HL-60 (cell line): ENCODE measurements at places on chromosomes 7 and 10.
A peak's percentile ranks its signal among the peaks of the same experiment; 100 is the strongest.

DNA sequence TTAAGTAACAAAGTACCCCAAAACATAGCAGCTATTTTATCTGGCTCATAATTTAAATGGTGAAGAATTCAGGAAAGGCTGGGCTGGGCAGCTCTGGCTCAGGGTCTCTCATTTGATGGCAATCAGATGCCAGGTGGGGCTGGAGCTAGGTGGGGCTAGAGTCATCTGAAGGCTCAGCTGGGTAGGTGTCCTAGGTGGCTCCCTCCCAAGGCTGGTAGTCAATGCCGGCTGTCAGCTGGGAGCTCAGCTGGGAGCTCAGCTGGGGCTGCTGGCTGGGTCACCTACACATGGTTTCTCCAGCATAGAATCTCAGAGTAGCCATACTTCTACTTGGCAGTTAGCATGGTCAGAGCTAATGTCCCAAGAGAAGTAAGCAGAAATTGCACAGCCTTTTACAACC lies 34.1 kb downstream of the OSBPL3 start:
- no peak for DNase-seq

- DNase-seq, result peak; percentile 68
Observed at GRCh38 chr10:83908506-83908905, 230.8 kb upstream of the GHITM start.

GRCh38 chr10:10873915-10874314 lies 143.8 kb upstream of the CELF2 start:
- DNase-seq, result no peak

- DNase-seq, result no peak
Observed at GRCh38 chr7:31647511-31647910, 39.5 kb upstream of the PPP1R17 start.

DNA sequence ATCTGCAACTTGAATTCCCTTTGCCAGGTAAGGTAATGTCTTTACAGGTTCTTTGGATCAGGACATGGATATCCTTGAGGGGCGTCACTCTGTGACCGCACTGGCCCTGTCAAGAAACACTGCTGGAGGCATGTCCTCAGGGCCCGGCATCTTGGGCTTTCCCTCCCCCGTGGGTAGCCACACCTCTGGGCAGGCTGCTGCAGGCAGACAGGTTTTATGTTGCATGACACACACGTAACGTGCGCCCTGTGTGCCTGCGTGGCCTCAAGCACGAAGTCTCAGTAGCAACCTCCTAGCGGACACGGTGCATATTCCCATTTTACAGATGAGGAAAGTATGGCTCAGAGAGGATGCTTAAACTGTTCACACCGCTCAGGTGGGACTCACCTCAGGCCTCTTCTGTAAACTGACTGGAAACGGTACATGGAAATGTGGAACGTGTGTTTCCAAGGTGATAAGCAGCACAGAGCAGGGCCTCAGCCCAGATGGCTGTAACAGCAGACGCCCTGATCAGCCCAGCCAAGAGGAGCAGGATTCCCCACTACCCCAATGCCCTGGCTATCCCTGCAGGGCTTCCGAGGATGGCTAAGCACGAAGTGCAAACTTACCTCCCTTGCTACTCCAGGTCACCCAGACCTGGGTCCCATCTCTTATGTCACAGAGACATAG lies 553.6 kb downstream of the TCERG1L start:
- DNase-seq, result no peak

DNA sequence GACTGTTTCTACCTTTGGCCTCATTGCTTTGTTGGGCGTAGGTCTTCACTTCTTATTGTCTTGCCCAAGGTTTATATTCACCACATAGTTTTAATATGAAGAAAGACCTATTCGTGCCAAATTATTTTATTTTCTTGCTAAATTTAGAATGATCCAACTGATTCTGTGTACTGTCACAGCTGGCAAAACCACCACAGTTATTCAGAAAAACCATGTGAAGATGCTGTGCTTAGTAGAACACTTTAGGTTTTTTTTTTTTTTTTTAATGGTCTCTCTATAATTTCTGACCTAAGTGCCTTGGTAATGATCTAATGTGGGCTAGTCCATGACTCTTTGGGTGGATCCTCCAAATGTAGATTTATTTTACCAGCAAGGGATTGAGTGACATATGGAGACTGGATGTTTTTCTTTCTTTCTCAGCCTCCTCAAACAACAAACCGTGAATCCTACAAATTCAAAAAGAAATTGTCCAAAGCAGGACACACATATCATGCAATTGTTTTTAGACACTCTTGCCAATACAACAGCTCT lies 243.8 kb downstream of the DYNC1I1 start:
- DNase-seq, result no peak

GRCh38 chr7:78296644-78297371 lies 498.2 kb downstream of the PHTF2 start:
- no peak for DNase-seq

- DNase-seq, result no peak
Observed at GRCh38 chr10:11895108-11895466, 71.9 kb downstream of the PROSER2 start.

- DNase-seq, result no peak
Observed at GRCh38 chr7:92478095-92478494, 349 bp upstream of the ERVW-1 start.

- DNase-seq, result no peak
Observed at GRCh38 chr7:34622771-34623250, 35.2 kb upstream of the NPSR1 start.

GRCh38 chr10:83680470-83680891 lies 458.8 kb upstream of the GHITM start:
- DNase-seq, result no peak

GRCh38 chr7:95723583-95724180 lies 48.7 kb upstream of the DYNC1I1 start:
- peak; percentile 20 for DNase-seq

DNA sequence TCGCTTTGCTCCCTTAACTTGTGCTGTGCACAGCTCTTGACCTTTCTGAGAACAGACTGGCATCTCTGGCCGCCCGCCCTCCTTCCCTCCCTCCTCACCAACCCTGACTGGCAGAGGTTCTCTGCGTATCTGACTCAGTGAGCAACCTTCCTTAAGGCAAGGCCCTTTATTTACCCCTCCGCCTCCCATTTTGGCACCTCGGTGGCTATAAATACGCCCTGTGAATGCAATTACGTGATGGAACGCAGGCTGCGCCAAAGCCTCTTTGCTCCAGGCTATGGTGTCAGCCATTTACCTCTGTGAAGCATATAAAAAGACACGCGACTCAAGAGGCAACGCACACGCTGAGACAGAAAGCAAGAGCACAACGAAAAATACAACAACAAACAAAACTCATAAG lies 764.3 kb downstream of the SUGCT start:
- no peak for DNase-seq

GRCh38 chr7:130943336-130943901 lies 209.4 kb upstream of the KLF14 start:
- peak; percentile 39 for DNase-seq

DNA sequence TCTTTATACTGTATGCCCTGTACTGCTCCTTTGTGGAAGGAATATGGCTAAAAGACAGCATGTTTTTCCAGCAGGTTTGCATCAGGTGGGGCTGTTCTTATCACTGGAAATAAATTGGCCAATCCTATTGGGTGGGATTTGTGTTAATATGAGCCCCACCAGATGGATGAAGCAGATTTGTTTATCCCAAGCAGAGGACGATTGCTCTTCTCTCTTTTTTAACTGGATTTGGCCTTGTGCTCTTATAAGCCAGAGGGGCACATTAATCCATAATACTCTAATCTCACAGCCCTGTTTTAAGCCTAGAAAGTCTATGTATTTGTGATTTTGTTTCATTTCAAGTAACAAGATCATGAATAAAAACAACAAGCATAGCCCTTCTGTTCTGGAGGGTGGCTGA lies 240.1 kb upstream of the ADARB2 start:
- no peak for DNase-seq

DNA sequence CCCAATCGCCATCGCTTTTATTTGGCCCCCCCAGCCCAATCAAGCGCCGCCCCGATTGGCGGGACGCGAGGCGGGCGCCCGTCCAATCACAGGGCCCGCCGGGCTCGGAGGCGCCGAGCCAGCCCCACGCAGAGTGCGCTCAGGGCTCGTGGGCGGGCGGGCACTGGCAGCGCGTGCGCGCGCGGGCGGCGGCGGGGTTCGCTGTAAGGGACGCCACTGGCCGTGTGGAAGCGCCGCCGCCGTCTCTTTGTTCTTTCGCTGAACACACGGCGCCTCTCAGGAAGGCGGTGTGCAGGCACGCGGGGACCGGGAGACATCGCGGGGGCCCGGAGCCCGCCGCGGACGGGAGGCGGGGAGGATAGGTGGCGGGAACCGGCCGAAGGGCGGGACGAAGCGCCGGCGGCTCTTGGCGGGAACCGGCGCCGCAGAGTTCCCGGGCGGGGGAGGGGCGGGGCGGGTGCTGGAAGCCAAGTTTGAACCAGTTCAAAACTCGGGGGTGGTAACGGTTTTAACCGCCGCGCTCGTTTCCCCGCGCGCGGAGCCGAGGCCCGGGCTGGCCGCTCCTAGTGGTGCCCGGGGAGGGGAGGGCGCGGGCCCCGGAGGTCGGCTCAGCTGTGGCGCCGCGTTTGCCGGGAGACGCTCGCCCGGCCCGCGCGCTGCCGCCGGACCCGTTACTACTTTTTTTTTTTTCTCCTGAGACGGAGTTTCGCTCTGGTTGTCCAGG lies 370 bp upstream of the EZH2 start:
- peak; percentile 72 for DNase-seq

DNA sequence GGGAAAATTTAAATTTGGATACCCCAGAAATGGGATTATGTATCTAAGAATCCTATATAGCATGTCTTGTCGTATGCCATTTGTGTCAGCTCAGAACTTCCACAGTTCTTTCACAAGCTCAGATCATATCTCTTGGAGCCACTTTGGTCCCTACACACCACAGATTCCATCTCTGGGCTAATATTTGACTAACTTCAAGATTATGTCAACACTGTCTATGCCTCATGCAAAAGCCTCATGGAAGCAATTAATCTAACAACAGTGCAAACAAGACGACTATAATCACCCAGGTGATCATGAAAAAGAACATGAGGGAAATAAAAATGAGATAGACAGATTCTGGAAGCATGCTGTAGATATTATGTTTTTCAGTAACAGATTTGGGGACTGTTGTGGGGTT lies 189.1 kb downstream of the LRRTM3 start:
- no peak for DNase-seq

DNA sequence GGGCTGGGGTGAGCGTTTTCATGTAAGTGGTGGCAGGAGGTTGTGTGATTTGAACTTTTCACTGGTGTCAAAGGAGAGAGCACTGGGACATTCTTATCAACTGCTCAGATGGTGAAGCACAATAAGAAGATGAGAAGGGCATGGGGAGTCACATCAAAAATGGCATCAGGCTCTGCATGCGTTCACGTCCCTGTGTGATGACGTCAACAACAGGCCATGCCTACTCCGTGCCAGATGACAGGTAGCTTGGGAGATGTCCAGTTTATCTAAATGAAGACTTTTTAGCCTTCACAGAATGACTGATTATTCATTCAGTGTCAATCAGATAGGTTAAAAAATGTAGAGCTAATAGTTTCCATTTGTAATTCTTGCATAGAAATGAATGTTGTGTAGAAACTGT lies 264.3 kb upstream of the POM121L12 start:
- no peak for DNase-seq

- DNase-seq, result no peak
Observed at GRCh38 chr7:130940907-130941306, 206.9 kb upstream of the KLF14 start.

- no peak for DNase-seq
Observed at GRCh38 chr10:28684986-28685580, 7.8 kb downstream of the BAMBI start.

DNA sequence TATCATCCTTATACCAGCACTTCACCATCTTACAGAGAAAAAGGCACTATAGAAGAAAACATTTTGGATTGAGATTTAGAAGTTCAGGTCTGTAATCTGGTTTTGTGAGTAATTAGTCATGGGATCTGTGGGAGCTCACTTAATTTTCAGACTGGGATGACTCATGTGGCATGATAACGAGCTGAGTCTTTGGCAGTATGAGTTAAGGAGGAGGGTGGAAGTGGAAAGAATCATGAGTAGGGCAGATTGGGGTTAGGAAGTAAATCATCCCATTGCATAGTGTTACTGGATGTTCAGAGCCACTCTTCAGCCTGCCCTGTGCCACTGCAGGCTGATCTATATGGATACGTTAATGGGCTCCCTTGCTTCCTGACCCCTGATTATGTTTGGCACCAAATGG lies 64.9 kb downstream of the ZNF92 start:
- no peak for DNase-seq

DNA sequence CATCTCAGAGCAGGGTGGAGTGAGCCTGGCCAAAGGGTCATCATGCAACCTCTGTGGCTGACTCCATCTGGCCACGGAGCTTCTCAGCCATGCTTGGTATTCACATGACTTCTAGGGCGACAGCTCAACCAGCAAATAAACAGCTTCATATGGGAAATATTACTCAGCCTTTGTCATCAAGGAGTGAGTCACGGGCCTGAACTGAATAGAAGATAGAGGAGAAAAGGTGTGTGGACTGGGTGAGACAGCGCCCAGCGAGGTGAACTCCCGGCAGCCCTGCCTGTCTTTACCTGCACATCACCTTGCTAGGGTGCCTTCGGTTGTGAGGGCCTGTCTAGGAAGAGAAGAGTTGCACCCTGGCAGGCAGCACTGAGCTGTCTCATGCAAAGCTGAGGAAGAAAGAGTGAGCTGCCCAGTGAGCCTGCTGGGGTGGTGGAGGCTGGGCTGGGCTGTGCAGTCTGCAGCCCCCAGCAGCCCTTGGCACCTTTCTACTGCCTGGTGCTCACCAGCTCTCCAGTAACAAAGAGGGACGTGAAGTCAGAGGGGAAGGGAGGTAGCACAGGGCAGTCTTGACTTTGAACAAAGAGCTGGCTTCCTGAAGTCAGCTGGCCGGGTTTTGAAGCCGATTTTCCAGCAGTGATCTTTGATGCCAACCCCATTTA lies 114.2 kb downstream of the EGFR start:
- DNase-seq, result no peak

- DNase-seq, result no peak
Observed at GRCh38 chr7:151010307-151011096, 13.8 kb downstream of the ATG9B start.

DNA sequence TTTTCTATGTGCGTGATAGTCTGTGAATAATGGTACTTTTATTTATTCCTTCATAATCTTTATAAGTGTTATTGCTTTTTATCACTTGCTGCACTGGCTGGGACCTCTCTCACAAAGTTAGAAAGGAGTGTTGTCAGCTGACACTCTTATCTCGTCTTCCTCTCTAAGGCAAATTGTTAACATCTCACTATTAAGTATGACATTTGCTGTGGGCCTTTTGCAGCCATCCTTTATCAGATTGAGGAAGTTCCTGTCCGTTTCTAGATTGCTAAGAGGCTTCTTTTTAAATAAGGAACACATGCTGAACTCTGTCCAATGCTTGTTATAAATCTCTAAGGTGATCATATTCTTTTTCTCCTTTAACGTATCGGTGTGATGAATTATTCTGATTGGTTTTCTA lies 27.4 kb upstream of the DIP2C start:
- DNase-seq, result no peak

- no peak for DNase-seq
Observed at GRCh38 chr7:24939416-24939815, 40.6 kb downstream of the OSBPL3 start.

DNA sequence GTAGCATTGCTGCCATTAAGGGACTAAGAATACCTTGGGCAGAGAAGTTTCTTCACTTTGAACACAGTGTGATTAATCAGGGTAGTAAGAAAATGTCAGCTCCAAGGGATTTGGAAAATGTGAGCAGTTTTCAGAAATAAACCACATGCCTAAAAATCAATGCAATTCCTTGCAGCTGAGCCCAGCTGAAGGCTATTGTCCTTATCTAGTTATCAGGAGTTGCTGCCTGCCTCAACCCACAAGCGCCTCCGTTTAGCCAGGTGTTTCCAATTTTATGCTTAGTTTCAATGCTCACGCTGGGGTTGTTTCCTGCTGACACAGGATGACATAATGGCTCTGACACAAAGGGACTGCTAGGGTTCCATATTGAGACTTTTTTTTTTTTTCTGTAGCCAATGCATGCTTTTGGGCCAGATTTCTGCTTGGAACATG lies 132.3 kb upstream of the ANK3 start:
- DNase-seq, result no peak
